ENCODE measurements at places on chromosomes 6 and 20. TPM values are rescaled to one million over a fixed set of nuclear protein-coding genes. Genes with fewer than 3 reads are reported as not detected.
A peak's percentile ranks its signal among the peaks of the same experiment; 100 is the strongest.

Gene HLA-DMB
- total RNA-seq, result 26.8 TPM

GRCh38 chr6:88869263-88870020, 94.0 kb downstream of the RNGTT start:
- no peak for DNase-seq

GRCh38 chr6:166343150-166343487, 774 bp upstream of the SFT2D1 start:
- no peak for DNase-seq

GRCh38 chr20:57922706-57923105, 212.9 kb upstream of the PMEPA1 start:
- no peak for DNase-seq

Gene PBOV1
- not detected for total RNA-seq

GRCh38 chr6:111524735-111525134, 41.7 kb upstream of the REV3L start:
- no peak for DNase-seq

DNA sequence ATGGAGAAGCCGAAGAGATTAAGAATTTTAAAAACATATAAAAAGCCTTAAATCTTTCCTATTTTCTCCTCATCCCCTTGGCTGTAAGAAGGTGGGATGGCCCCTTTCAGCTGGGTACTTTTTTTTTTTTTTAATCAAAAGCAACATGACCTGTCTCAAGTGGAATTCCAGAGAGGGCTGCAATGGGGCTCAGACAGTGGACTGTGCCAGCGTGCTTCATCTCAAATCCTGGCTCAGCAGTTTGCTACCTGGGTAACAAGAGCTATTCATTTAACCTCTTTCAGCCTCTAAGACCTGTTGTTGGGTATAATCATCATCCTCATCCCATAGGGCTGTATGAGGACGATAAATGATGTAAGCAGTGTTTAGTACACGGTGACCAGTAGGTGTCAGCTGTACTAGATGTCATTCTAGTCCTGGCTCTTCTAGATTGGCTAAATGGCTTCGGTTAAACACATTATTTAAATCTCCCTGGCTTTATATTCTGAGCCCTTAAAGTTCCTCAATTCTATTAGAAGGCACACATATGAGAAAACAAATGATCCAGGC, 6.9 kb upstream of the PPP1R3G start:
- no peak for DNase-seq

GRCh38 chr6:7042056-7042653, 65.6 kb upstream of the RREB1 start:
- DNase-seq, result no peak

Gene CLPSL2
- not detected for total RNA-seq

DNA sequence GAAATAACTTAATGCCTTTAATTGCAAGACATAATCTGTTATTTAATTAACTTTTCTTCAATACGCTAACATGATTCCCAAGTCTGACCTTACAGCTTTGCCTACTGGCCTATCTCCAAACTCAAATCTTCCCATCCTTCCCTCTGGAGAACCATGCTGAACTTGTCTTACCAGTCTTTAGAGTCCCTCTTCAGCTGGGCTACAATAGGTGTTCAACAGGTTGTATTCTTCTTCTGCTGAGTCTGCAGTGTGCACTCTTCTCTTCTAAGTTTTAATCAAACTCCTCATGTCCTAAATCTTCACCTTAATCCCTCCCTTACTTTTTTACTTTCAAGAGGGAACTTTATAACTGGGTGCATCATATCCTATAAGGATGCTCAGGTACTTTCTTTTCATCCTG, 75.5 kb upstream of the TINAG start:
- DNase-seq, result no peak

Gene BIRC7
- total RNA-seq, result not detected

Gene MEI4
- total RNA-seq, result not detected

- no peak for DNase-seq
Measured at GRCh38 chr6:133707456-133707855, 181.5 kb upstream of the TCF21 start.

- DNase-seq, result no peak
Measured at GRCh38 chr20:4682682-4683081, 39.0 kb upstream of the PRND start.

- no peak for DNase-seq
Measured at GRCh38 chr6:36688063-36688738, 9.4 kb upstream of the RAB44 start.

Gene SMIM26
- 67.7 TPM for total RNA-seq

GRCh38 chr6:24321538-24322162, 36.2 kb downstream of the DCDC2 start:
- DNase-seq, result no peak

DNA sequence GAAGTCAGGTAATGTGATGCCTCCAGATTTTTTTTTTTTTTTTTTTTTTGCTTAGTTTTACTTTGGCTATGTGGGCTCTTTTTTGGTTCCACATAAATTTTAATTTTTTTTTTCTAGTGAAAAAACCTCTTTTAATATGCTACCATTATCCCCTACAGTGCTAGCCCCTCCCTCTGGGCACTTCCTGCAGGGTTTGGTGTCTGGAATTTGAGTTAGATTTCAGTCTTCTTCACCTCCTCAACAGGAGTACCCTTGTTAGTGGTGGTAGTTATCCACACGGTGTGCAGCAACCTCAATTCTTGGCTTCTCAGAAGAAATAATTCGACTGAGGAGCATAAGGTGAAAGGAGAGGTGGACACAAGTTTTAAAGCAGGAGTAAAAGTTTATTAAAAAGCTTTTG, 128.8 kb upstream of the SYNCRIP start:
- no peak for DNase-seq

Gene ERVFRD-1
- not detected for total RNA-seq

DNA sequence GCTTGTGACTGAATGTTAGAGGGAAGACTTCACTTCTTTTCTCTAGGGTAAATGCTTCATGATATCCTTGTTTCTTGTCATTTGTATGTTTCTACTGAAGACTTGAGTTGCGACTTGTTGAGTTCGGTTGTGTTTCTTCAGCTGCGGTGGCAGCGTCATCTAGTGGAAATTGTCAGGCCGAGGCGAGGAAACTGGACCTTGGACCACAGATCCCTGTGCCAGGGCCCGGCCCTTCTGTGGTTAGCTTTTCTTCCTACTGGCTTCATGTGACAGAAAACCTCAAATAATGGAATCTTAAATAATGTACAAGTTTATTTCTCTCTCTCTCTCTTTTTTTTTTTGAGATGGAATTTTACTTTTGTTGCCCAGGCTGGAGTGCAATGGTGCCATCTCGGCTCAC, 12.4 kb downstream of the MTHFD1L start:
- DNase-seq, result no peak

DNA sequence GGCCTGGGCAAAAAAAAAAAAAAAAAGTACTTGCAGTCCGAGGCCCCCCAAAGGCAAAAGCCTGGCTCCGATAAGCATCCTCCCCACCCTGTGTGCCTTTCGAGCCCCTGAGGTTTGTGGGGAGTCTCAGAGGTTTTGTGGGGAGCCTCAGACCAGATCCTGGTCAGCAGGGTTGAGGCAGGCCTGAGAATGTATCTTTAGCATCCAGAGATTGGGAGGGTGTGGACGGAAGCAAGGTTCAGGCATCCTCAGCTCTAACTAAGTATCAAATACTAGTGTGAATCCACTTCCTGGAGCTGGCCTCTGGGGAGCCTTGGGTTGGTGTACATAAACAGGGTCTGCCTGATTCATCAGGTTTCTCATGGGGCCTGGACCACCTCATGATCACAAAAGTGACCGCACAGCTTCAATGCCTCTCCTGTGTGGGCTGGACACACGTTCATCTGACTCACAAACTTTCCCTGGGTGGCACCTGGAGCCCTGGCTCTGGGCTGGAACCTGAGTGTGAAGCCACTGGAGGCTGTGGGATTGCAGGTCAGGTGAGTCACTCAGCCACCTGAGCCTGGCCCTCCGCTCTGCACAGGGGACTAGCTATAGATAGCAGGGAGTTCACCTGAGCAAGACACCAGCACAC, 24.4 kb downstream of the PCMTD2 start:
- no peak for DNase-seq

DNA sequence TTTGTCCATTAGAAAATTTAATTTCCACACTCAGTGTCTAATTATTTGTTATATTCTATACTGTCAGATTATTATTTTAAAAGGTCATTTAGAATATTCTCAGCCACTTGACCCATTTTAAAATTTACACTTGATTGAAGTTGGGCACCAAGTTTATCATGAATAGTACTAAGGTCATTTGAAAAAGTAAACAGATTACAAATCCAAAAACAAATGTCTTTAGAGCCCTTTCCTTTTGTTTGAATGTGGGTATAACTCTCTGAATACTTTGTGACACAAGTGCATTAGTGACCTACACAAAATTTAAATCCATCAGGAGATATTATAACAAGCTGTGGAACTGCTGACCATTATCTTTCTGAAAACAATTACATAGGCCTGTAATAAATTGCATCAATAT, 11.3 kb downstream of the HIVEP2 start:
- no peak for DNase-seq

Gene VNN1
- total RNA-seq, result not detected

DNA sequence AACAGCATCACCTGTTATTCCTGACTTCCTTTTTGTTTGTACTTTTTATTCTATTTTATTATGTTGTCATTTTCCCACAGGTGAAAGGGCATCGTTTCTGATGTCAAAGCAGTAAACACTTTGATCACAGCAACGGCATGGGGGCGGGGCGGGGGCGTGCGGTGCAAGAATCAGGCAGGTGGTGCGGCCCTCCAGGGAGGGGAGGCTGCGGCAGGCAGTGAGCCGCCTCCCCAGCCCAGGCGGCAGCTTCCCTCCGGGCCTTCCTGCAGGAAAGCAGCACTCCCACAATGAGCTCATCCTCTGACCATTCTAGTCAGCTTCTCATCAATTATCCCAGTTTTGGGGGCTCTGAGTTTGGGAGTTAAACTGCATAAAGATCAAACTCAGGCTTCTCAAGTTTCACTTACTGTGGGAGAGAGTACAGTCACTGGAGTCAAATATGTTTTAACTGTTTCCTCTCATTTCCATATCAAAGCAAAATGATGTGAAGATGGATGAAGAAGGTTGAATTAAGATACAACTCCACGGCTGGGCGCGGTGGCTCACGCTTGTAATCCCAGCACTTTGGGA, 608.4 kb upstream of the AGPAT4 start:
- no peak for DNase-seq

- peak; percentile 70 for DNase-seq
Measured at GRCh38 chr6:150687508-150687907, 87.8 kb downstream of the PLEKHG1 start.

GRCh38 chr6:118356686-118357085, 191.4 kb upstream of the PLN start:
- no peak for DNase-seq

DNA sequence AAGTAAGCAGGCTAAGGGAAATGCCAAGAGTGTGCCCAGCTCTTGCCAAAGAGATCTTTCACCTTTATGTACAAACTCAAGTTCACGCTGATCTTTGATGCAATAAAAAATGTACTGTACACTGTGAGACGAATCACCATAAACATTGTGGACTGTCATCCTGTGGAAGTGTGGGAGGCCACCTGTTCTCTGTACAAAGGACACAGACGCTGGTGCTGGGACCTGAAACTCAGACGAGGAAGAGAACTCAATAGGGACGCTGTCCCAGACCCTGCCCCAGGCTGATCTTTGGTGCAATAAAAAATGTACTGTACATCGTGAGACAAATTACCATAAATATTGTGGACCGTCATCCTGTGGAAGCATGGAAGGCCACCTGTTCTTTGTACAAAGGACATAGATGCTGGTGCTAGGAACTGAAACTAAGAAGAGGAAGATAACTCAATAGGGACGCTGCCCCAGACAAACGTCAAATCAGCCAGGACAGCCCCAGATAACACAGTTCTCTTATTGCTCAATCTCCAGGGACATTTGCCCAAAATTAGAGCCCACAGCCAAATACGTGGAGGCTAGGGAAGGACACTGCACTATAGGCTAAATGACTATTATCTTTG, 312.7 kb upstream of the SGK1 start:
- DNase-seq, result no peak

Gene ZDHHC14
- 14.5 TPM for total RNA-seq

Gene PACRG
- not detected for total RNA-seq

DNA sequence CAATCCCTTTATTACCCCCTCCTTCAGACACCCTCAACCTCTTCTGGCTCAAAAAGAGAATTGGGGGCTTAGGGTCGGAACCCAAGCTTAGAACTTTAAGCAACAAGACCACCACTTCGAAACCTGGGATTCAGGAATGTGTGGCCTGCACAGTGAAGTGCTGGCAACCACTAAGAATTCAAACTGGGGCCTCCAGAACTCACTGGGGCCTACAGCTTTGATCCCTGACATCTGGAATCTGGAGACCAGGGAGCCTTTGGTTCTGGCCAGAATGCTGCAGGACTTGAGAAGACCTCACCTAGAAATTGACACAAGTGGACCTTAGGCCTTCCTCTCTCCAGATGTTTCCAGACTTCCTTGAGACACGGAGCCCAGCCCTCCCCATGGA, 2.2 kb downstream of the TNF start:
- DNase-seq, result no peak

DNA sequence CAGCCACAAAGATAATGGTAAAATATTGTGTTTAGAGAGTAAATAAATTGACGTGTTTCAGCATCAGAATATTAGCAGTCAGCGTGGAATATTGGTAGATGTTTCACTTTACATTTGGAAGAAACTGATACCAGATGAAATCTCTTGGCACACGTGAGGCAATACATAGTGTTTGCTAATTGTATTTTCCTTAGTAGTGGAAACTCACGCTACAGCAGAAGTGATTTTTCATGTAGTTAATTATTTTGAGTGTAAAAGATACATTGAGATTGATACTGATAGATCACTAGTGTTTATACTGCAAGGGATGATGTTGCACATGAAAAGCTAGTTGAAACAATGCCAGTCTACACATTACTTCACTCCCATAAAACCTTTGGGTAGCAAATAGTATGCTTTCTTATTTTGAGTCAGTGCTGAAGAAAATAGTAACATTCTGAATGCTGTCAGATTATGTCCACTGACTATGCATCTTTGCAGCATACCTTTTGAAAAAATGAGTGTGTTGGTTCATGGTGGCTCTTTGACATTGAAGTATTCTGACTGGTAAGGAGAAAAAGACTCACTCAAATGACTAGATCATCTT, 59.3 kb downstream of the CD2AP start:
- DNase-seq, result no peak

DNA sequence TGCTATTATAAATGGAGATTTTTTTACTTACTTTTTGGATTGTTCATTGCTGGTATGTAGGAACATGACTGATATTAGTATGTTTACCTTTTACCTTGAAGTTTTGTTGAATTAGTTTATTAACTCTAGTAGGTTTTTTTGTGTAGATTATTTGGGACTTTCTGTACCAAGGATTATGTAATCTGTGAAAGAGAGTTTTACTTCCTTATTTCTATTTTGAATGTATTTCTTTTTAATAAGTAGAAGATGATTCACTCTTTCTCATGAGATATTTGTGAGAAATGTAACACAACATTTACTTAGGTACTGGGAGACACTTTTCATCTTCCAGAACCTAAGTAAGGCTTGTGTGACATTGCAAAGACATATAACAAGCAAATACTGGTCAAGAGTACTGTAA, 473.9 kb upstream of the HS3ST5 start:
- DNase-seq, result no peak

DNA sequence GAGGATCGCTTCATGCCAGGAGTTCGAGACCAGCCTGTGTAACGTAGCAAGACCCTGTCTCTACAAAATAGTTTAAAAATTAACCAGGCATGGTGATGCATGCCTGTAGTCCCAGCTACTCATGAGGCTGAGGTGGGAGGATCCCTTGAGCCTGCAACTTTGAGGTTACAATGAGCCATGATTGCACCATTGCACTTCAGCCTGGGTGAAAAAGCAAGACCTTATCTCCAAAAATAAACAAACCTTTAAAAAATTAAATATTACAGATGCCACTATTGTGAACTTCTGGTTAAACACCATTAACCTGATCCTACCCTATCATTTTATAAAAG, 116.8 kb downstream of the ARHGAP18 start:
- no peak for DNase-seq

Data from ascending aorta (tissue), 2 donors.